ENCODE measurements at places on chromosomes 1 and 21.
A peak's percentile ranks its signal among the peaks of the same experiment; 100 is the strongest.

- DNase-seq = no peak
These were observed 6.0 kb upstream of the CD2 start for GRCh38 chr1:116748272-116748671.

GRCh38 chr1:235597867-235598553 lies 51.6 kb downstream of the GNG4 start:
- DNase-seq = no peak

DNA sequence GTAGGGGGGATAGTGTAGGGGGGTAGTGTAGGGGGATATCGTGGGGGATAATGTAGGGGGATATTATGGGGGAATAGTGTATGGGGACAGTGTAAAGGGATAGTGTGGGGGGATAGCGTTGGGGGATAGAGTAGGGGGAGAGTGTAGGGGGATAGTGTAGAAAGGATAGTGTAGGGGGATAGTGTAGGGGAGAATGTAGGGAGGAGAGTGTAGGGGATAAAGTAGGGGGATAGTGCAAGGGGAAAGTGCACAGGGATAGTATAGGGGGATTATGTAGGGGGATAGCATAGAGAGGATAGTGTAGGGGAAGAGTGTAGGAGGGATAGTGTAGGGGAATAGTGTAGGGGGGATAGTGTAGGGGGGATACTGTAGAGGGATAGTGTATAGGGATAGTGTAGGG lies 12.3 kb upstream of the ARF1 start:
- DNase-seq = no peak

GRCh38 chr1:4267381-4268261 lies 367.5 kb upstream of the C1orf174 start:
- DNase-seq = no peak

DNA sequence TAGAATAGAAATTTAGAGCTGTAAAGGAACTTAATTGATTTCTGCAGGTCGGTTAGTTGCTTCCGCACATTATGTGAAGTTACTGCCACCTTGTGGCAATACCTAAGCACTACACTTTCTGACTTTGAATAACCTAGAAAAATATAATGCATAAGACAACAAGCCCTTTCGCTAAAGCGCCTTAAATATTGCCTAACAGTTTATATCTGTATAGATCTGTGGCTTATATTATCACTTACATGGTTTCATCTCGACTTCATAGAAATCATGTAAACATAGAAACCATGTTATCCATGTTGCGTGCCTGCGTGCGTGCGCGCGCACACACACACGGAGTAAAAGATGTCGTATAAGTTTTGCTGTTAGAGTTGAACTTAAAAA lies 10.9 kb upstream of the IFI16 start:
- DNase-seq = no peak

GRCh38 chr1:78360584-78360983 lies 130.2 kb upstream of the PTGFR start:
- no peak for DNase-seq

- no peak for DNase-seq
These were observed 995 bp upstream of the IPO13 start for GRCh38 chr1:43945674-43946235.

- no peak for DNase-seq
These were observed at the start of gene MYOCOS for GRCh38 chr1:171622152-171622462. TSS of gene MYOCOS (plus strand) at chr1:171622243. CDS start at chr1:171623884, 1,641 bp downstream.

- DNase-seq = peak; percentile 87
These were observed 107.7 kb upstream of the ERRFI1 start for GRCh38 chr1:8133657-8134430.

- DNase-seq = no peak
These were observed 22.6 kb upstream of the MYSM1 start for GRCh38 chr1:58722414-58722813.

- DNase-seq = no peak
These were observed 51.7 kb upstream of the BARHL2 start for GRCh38 chr1:90768826-90769225.

GRCh38 chr1:41574842-41575241 lies 90.4 kb upstream of the EDN2 start:
- no peak for DNase-seq

DNA sequence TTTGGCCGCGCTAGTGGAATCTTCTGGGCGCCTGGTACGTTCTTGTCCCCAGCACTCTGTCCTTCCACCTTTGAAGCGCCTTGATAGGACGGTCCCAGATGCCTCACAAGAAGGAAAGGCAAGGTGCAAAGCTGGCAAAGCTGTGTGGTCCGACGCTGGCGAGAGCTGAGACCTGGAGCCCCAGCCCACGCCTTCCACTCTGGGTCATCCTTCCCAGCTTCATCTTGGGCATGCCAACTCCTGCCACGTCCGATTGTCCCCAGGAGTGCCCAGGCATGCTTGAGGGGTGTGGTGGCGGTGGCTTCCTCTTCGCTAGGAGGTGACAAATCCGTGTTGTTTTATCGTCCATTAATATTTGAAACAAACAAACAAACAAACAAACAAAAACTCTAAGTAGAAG lies 123.9 kb upstream of the DPYD start:
- no peak for DNase-seq

GRCh38 chr21:30271156-30271555 lies 11.6 kb downstream of the KRTAP24-1 start:
- no peak for DNase-seq

GRCh38 chr1:152858062-152858461 lies 1.7 kb upstream of the LCE7A start:
- no peak for DNase-seq

DNA sequence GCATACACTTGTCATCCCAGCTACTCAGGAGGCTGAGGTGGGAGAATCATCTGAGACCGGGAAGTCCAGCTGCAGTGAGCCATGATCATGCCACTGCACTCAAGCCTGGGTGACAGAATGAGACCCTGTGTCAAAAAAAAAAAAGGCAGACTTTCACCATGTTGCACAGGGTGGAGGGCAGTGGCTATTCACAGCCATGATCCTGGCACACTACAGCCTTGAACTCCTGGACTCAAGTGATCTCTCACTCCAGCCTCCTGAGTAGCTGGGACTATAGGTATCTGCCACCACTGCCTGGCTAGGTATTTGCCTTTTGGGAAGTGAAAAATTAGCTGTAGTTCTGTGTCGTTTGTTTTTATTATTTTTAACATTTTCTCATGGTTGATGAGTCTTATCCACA lies 19.1 kb downstream of the SPATA45 start:
- no peak for DNase-seq

Data from brain pericyte (primary cell).